ENCODE measurements at places on chromosomes 2 and 18.

DNA sequence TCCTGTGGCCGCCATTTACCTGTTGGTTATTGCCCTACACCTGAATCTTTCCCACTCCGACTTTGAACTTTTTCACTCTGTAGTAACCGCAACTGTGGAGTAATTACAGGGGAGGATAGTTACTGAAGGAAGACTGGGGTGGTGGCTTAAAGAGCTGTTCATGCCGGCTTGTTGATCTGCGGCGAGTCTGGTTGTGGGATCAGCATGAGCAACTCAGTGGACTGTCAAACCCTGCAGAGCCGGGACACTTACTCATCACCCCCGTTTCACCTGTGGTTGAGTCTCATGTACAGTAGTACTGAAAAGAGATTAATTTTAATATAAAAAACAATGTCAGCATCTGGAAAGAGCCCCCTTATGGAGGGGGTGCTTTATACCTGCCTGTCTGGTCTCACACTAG is 2.1 kb downstream of the ASB1 start:
- no peak for DNase-seq

GRCh38 chr2:39413063-39413737 is 23.9 kb downstream of the MAP4K3 start:
- DNase-seq: no peak

GRCh38 chr2:117714745-117715417 is 99.6 kb upstream of the DDX18 start:
- no peak for DNase-seq

GRCh38 chr2:84084856-84085255 is 374.2 kb downstream of the SUCLG1 start:
- no peak for DNase-seq

- DNase-seq: peak; percentile 28
Observed at GRCh38 chr2:234003972-234004617, 46.4 kb upstream of the SPP2 start.

- no peak for DNase-seq
Observed at GRCh38 chr2:100038011-100038410, 104.4 kb downstream of the AFF3 start.

DNA sequence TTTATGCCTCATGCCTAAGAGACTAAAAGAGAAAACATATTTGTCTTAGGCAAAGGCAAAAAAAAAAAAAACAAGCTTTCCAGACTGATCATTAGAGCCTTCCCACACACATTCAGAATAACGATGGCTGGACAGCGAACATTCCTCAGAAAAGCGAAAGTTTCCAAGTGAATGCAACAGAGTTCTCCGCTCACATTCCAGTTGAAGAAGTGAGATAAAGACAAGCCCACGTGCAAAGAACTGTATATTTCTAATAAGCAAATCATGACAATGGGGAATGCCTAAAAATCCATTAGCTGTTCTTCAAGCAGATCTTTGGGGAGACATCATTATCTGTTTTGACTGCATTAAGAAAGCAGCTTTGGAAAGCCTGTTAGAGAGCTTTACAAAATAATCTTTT is 347.9 kb downstream of the METTL4 start:
- DNase-seq: no peak

DNA sequence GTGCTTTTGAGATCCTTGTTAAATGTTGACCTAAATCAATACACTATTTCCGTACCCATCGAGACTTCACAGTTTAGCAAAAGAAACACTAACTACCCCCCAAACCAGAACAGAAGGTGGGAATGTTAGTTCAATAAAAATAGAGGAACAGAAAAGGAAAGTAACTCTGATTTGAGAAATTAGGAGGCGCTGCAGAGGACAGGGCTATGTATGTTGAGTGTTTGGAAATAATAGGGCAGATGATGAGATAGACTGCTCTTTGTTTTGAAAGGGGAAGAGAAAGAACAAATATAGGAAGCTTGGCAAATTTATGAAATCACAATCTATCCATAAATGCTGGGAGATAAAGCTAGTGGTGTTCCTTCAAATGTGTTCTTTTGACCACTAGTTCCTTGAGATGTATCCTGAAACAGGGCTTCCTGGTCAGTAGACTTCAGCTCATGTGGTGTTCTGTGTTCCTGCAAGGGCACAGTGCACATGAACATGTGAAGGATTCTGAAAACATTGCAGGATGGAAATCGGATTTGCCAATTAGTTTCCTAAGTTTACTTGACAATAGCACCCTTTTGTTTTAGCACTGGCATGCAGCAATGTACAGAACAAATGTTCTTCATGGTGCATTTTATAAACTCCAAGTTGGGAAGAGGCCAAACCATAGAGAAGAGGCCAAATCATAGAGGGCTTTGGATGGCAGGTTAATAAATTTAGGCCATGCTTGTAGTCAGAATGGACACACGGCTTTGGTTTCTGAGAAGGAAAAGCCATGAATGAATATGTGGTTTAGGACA is 39.8 kb downstream of the RHBDD1 start:
- no peak for DNase-seq

GRCh38 chr18:41165625-41166024 is 789.4 kb upstream of the PIK3C3 start:
- no peak for DNase-seq

DNA sequence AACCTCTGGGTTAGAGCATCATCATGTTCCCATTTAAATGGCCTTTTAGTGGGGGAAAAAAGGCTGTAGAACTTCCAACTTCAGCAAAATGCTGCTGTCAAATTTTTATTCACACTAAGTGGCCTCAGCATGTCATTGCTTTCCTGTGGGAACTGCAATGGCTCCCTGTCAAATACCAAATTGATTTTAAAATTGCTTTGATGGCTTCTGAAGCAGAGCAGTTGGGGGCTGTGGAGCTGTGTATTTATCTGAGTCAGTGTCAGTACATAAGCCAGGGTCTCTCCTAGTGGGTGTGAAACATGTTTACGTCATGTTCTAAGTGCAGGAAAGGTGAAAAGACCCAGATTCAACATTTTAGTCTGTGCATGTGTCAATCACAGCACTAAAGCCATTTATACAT is 171.3 kb downstream of the CDH19 start:
- DNase-seq: no peak

- no peak for DNase-seq
Observed at GRCh38 chr2:96088340-96089335, 27.7 kb downstream of the ADRA2B start.

DNA sequence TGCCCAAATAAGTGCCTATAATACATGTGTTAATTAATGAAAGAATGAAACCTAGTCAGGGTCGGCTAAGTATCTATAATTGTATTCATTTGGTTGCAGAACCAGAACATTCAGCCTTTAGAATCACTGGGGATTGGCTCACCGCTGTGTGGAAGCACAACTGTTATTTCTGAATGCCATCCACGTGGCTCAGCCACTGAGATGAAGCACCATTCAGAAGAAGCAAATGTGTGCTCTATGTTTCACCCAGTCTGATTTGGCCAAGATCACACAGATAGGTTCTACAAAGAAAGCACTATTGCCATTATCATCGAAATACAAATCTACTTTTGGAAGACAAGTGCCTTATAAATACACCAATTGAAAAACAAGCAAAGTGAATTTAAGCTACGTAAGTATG is 30.6 kb upstream of the SPOPL start:
- no peak for DNase-seq

- DNase-seq: no peak
Observed at GRCh38 chr2:15725782-15726112, 134.1 kb downstream of the DDX1 start.

DNA sequence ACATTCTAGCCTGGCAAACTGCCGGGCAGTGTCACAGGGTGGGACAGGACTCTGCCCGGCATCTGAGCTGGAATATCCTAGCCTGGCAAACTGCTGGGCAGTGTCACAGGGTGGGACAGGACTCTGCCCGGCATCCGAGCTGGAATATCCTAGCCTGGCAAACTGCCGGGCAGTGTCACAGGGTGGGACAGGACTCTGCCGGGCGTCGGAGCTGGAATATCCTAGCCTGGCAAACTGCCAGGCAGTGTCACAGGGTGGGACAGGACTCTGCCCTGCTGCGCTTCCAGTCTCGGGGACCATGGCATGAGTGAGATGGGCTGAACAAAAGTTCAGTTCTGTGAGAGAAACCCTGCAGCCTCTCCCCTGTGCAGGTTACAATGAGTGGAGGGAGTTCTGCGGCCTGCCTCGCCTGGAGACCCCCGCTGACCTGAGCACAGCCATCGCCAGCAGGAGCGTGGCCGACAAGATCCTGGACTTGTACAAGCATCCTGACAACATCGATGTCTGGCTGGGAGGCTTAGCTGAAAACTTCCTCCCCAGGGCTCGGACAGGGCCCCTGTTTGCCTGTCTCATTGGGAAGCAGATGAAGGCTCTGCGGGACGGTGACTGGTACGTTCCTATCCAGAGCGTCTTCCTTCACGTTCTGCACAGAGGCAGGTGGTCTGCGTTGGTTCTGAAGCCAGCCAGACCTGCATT is 80.3 kb downstream of the TPO start:
- DNase-seq: no peak

DNA sequence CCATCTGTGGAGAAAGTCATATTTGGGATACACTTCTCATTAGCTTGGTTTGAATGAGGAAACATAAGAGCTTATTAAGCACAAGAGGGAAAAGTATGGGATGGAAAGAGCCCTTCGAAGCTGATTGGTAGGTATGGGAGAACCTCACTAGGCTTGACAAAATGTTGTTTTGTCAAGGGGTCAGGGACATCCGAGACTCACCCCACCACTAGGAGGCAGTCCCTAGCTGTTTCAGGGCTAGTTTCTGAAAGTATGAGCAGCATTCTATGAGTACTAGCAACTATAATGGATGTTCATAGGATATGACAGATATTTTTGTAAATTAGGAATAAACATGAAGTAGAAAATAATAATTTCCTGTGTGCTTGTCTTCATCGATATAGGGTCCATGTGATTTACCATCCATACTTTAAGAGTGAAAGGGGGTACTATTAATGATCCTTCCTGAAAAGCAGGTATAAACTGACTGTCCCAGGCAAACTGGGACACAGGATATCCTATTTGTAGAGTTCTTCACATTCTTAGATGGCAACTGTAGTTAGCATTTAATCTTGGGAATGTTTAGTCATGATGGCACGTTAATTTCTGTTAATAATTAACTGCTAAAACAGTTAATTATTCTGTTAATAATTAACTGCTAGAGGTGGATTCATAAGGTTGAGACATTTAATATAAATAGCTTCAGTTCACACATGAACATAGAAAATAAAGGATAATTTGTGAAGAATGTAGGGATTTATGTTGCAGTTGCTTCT is 28.4 kb downstream of the OTX1 start:
- peak; percentile 28 for DNase-seq

DNA sequence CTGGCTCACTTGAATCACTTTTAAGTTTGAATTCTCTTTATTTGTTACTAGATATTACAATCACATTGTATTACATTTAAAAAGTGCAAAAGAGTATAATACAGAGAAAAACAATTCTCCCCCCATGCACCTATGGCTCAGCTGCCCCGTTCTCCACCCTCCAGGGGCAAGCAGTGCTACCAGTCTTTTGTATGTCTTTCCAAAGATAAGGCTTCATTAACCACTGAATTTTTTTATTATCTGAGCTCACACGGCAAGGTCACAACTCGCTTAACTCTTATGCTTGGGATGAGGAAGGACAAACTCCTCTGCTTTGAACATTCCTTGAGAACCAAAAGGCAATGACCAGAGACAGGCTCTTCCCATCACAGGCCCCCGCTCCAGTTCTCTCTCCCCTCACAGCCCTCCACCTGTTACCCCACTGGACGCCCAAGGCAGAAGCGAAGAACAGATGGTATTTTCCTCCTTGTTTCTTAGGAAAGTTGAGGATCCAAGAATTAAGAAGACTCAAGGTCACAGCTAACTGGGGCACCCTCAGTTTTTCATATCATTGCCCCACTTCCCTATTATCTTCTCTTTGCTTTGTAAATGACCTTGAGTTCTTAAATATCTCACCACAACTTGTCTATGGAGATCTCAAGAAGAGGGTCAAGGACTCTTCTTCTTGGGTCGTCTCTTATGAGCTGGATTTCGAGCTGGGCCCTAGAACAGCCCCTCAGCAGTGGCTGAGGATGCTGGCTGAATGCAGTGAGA is 30.1 kb downstream of the SH2D6 start:
- DNase-seq: no peak

- DNase-seq: no peak
Observed at GRCh38 chr2:101737478-101738255, 40.2 kb downstream of the MAP4K4 start.

DNA sequence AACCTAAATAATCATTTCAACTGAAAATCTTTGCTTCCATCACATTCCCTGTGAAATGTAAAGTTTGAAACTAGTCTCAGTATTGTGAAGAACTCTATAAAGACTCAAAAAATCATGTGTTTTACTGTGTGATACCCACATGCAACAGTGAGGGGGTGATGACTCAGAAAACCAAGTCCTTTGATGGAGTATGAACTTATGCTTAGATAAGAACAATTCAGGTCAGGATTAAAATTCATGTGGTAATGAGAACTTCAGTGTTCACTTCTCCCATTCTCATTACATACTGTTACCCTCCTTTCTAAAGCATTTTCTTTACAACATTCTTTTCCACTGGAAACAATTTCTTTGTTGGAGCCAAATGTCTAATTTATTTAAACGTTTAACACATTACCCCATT is 360.2 kb downstream of the FSIP2 start:
- no peak for DNase-seq

DNA sequence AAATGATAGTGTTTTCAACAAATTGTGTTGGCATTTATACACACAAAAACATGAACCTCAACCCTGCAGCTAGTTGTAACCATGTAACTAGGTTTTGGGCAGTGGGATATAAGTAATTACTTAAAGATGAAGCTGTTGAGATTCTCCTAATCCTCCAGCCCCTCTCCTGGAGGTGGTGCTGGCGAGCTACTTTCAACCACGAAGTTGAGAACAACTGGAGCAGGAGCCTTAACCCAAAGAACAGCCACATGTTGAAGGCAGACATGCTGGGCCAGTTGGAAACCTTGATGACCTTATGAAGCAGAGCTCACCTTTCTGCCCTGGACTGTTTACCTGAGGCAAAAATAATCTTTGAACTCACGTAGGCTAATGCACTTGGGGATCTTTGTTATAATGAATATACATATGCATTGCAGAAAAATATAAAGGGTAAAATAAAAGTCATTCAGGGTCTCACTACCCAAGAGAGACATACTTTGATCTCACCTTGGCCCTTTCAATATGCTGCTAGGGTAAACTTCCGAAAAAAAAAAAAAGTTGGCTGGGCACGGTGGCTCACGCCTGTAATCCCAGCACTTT is 89.6 kb upstream of the NPAS2 start:
- DNase-seq: peak; percentile 27

DNA sequence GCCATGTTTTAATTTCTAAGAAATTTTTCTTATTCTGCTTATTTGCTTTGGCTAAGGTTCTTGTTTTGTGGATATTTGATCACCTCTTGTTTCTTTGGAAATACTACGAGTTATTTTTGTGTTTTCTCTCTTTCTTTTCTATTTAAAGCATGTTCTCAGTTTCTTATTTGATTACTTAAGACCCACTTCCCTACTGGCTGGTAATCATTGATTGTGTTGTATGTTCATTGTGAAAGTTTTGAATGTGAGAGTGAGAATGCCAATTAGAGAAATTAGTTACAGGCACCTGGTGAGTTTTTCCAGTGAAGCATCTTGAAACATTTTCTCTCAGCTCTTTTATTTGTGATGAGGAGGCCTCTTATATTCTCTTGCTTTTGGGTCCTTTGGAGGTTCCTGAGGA is 226.7 kb upstream of the MC4R start:
- no peak for DNase-seq

- DNase-seq: no peak
Observed at GRCh38 chr18:44733069-44733753, 52.5 kb downstream of the SETBP1 start.
